ENCODE measurements at places on chromosomes 7 and 10.

- no peak for DNase-seq
Observed at GRCh38 chr10:85612833-85613232, 753.8 kb downstream of the GRID1 start.

- no peak for DNase-seq
Observed at GRCh38 chr10:62803724-62804355, 680 bp upstream of the ADO start.

DNA sequence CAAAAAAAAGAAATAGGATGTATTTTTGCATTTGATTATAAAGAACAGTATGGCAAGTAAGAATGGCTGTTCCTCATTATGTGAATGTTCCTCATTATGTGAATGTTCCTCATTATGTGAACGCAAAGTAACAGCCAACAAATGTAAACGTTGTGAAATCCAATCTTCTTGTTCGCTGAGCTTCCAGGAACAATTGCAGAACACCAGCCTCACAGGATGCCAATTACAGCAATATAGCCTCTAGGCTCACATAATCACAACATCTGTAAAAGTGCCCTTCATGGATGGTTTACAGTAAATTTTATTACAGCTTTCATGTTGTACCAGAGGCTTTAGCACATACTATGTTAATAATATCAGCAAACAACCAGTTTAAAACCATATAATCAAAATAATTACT, 71.6 kb downstream of the THSD7A start:
- DNase-seq = no peak

DNA sequence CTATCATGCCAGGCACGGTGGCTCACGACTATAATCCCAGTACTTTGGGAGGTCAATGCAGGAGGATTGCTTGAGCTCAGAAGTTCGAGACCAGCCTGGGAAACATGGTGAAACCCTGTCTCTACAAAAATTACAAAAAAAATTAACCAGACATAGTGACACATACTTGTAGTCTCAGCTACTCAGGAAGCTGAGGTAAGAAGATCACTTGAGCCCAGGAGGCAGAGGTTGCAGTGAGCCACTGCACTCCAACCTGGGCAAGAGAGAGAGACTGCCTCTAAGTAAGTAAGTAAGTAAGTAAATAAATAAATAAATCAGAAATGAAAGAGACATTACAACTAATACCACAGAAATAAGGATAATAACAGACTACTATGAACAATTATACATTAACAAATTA, 36.2 kb downstream of the PDLIM1 start:
- no peak for DNase-seq

DNA sequence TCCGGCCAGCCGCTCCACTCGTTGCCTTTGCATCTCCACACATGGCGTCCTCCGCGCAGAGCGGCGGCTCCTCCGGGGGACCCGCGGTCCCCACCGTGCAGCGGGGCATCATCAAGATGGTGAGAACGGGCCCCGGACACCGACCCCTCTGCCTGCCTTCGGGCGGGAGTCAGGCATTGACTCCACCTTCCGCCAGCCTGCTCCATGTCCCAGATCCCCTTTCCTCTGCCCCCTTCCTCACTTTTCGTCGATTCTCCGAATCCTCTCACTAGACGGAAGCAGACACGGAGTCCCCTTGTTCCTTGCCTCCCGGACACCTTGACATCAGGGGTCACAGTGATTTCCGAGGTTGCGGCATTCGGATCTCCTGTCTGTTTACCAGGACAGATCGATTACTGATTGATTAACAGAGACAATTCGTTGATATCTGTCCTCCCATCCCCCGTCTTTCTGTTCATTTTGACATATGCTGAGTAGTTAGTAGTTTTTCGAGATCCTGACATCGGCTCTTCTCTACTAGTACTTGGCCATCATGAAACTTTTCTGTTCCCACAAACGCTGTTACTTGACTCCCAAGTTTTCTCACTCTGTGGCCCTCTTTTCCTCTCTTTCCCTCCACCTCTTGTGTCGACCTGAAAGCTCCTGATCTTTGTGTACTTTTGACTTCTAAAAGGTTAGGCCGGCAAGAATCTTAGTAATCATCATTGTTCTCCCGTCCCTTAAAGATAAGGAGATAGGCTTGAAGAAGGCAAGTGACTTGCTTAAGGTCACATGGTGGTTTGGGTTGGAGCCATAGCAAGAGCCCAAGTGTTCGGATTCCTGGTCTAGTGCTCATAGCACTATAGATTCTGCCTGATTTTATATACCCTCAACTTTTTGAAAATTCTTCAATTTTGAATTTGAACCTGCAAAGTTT, 597 bp downstream of the SND1 start:
- DNase-seq = no peak

DNA sequence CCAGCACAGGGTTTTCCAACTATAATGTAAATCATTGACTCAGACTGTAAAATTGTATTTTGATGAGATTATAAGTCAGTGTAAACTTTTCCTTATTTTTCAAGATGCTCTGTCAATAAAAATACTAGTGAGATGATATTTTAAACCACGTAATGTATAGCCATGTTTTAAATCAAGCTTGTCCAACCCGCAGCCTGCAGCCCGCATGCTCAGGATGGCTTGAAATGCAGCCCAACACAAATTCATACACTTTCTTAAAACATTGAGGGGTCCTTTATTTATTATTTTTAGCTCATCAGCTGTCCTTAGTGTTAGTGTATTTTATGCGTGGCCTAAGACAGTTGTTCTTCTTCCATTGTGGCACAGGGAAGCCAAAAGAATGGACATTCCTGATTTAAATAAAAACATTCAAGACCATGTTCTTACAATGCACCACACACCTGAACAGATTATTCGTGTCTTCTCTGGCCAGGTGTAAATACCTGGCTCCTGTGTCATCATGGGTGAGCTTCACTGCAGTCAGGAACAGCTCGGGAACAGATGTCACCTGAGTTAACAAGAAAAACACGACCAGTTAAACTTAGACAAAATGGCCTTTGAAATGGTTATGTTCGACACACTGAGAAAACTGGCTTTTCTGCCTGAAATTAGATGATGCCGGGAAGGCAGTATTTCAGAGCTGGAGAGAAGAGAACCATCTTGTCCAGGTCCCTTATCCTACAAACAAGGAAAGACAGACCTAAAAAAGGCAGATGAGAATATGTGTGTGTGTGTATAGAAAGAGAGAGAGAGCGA, 5.9 kb downstream of the PITRM1 start:
- no peak for DNase-seq

- no peak for DNase-seq
Observed at GRCh38 chr7:91949221-91950009, 8.8 kb downstream of the AKAP9 start.

Data from activated CD8-positive, alpha-beta memory T cell treated with anti-CD3 and anti-CD28 coated beads for 4 hours (primary cell).